ENCODE measurements at places on chromosomes 1 and 21.

GRCh38 chr1:109787211-109787844 is 23.6 kb upstream of the EPS8L3 start:
- DNase-seq = no peak

DNA sequence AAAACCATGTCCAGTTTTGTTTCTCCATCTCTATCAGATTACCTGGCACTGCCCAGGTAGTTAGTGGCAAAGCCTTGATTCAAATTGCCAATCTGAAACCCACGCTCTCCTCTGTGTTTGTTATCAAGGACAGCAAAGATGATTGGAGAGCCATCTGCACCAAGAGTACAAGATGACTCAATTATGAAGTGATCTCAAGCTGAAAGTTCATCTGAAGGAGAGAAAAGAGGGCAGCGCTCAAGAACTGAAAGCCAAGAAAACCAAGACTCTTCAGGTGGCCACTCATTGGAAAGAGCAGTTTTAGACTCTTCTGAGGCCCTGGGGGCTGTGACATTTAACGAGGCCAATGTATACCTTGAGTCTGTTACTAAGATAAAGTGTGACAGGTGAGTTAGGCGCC is 13.8 kb downstream of the RXRG start:
- no peak for DNase-seq

GRCh38 chr1:211511947-211512346 is 20.0 kb upstream of the RD3 start:
- no peak for DNase-seq

GRCh38 chr1:25608488-25609178 is 8.0 kb upstream of the MAN1C1 start:
- peak; percentile 72 for DNase-seq

- no peak for DNase-seq
Measured at GRCh38 chr1:231075020-231075419, 35.0 kb upstream of the FAM89A start.

- no peak for DNase-seq
Measured at GRCh38 chr1:57599236-57599994, 175.6 kb upstream of the DAB1 start.

GRCh38 chr1:89286549-89287180 is 14.0 kb upstream of the GBP5 start:
- no peak for DNase-seq

DNA sequence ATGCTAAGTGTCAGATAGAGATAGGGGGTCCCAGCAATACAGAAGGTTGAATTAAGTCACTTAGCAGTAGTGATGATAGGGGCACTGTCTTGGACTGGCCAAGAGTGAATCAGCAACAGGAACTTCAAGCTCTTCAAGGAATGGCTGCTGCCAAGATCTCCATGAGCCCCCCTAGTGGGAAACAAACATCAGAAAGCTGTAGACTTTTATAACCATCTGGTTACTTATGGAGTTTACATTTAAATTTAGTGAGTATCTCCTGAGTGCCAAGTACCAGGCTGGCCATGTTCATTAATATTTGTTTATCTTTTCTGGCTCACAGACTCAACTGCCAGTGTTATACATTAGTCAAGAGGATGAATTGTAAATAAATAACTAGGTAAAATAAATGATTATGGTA is 327.3 kb downstream of the TTLL7 start:
- DNase-seq = no peak

DNA sequence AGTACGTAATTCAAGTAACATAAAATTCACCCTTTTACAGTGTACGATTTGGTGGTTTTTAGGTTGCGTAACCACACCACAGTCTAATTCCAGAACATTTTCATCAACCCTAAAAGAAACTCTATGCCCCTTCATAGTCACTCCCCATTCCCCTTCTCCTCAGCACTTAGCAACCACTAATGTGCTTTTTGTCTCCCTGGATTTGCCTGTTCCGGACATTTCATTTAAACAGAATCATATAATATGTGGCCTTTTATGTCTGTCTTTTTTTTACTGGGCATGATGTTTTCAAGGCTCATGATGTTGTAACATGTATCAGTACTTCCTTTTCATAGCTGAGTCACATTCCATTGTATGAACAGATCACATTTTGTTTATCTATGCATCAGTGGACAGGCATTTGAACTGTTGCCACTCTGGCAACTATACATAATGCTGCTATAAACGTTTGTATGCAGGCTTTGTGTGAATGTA is 20.8 kb downstream of the OBSCN start:
- DNase-seq = no peak

DNA sequence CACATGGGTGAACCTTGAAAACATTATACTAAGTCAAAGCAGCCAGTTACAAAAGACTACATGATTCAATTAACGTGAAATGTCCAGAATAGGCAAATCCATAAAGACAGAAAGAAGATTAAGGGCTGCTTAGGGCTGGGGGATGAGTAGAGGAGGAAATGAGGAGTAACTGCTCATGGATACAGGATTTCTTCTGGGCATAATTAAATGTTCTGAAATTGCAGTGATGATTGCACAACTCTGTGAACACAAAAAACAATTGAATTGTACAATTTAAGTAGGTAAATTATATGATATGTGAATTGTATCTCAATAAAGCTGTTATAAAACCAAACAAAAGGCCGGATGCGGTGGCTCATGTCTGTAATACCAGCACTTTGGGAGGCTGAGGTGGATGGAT is 52.2 kb downstream of the RERE start:
- DNase-seq = no peak

DNA sequence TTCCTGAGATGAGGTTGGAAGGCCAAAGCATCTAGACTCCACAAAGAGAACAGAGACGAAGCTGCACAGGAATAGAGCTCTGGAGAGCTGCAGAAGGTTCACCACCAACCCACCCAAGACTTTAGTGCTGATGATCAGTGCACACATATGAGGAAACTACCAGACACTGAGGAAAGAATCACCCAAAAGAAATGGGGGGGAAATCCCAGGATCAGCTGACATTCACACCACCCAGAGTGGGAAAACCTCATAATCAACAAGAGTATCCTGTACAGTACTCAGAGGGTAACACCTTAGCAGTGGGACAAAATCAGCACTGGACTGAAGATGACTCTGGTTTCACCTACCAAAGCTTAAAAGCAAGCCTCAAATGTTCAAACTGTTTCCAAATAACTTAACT is 36.4 kb downstream of the DENND1B start:
- DNase-seq = no peak

- no peak for DNase-seq
Measured at GRCh38 chr1:21311016-21311415, 20.8 kb upstream of the ECE1 start.

- no peak for DNase-seq
Measured at GRCh38 chr1:228900886-228901392, 165.7 kb downstream of the RHOU start.

- DNase-seq = no peak
Measured at GRCh38 chr1:85975912-85976371, 180.6 kb downstream of the COL24A1 start.

GRCh38 chr1:227762231-227762911 is 27.1 kb downstream of the SNAP47 start:
- DNase-seq = peak; percentile 72

GRCh38 chr1:42768172-42768571 is 1.1 kb downstream of the C1orf50 start:
- no peak for DNase-seq

- no peak for DNase-seq
Measured at GRCh38 chr1:6984536-6984935, 199.3 kb downstream of the CAMTA1 start.

DNA sequence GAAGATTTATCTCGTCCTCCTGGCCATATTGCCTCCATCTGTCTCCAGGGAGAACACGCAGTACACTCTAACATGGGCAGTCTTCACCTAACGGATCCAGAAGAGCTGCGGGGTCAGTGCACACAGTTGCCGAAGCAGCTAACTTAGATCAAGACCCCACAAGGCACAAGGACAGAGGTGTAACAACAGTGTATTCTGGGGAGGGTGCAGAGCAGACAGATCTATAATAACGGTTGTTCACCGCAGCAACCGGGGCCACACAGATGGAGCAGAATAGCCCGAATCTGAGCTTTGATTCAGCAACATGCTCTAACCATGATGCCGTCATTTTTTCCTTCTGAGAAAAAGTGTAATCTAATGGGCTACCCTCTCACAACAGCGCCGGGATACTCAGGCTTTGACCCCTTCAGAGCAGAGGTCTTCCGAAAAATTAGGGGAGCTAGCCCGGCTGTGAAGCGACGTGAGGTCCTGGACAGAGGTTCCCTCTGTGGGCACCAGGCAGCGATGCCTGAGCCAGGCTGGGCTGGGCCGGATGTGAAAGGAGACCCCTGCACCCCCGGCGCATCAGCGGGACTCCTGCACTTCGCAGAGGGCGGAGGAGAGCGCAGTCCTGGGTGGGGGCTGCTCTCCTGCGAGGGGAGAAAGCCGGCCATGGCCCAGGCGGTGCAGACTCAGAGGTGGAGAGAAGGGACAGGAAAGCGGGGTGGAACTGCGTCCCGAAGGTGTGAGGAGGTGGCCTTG is 57.5 kb downstream of the BCL9 start:
- DNase-seq = peak; percentile 29

DNA sequence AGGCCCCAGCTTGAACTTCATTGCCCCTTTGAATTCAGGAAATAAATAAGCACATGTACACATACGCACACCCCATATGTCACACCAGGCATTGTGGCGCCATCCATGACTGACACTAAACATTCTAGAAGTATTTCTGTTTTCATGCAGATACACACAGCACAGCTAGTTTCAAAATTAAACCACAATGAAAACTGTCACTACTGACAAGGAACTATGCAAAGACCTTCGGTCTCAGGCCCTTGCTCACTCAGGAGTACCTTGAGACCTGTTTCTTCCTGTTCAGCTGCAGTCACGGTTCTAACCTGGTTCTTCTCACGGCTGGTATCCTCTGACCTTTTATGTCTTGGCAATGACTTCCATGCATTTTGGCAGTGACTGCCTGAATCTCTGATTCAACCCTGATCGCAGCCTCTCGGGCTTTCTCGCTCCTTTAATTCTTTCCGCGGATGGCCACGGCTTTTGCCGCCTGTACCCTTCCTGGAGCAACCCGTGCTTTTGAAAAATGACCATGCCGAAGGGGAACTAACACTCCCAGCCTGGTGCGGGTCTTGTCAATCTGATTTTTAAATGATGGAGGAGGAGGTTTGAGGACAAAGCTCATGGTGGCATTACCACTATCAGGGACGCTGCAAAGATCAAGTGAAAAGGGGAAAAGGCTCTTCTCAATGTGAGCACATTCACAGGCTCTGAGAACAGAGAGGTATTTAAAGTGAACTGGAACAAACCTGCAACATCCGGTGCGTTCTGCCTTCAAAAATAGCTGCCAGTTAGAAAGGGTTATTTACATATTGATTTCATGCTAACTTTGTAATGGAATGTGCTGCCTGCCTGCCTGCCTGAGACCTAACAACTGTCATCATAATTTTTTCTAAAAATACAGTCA is 384.6 kb downstream of the RRAGC start:
- no peak for DNase-seq

DNA sequence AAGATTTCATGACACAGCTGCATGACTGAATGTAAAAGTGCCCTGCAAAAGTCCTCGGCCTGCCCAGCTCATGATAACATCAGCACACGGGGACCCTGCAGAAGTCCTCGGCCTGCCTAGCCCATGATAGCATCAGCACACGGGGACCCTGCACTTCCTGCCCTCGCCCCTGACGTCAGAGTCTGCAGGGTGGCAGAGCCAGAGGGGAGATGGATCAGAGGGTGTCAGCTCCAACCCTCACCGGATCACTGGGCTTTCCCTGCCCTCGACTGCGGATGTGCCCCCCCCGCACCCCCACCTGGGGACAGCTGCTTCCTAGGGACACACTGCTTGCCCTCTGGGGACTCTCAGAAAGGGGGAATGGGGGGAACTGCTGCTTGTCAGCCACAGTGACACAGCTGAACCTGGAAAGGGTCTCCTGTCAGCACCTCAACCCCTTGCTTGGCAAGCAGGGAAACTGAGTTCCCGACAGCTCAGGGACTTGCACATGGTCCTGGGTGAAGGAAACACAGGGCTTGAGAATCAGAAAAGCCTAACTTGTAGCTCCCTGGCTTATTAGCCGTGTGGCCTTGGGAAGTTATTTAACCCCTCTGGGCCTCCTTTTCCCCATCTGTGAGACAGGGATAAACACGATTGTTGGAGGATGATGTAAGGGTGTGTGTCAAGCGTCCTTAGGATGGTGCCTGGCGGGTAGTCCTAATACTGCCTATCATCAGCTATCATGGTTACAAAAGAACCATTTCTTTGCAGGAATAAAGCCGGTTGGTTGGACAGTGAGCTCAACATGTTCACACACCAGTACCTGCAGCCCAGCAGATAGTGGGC is 8.3 kb upstream of the MIIP start:
- no peak for DNase-seq

DNA sequence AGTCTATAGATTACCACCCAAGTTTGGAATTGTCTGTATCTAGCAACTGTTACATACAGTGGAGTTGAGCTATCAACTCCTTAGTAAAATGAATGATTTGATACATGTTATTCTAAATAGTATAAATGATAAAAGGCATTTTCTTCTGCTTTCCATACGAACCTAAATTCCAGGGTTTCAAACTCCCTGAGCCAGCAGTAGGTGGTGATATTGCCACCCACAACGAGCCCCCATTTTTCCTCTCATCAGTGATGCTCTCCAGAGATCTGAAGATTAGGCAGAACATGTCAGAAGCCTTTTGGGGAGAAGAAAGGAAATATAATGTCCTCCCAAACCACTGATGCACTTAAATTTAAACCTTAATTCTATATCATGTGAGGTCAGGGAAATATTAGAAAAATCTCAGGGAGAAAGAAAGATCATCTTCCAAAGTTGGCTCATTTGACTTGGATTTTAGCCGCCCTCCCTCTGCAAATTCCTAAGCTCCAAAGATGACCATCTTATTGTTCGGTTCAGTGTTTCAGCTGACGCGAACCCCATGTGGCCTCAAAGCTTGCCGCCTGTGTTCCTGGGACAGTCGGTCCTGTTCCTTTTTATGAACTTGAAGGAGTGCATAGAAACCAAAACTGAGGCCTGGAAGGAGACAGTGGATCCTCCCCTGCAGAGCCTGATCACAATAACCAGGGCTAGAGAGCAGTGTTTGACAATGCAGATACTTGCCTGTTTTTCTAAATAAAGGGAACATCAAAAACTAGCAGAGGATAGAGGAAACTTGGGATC is 2.3 kb downstream of the EVA1C start:
- DNase-seq = no peak

DNA sequence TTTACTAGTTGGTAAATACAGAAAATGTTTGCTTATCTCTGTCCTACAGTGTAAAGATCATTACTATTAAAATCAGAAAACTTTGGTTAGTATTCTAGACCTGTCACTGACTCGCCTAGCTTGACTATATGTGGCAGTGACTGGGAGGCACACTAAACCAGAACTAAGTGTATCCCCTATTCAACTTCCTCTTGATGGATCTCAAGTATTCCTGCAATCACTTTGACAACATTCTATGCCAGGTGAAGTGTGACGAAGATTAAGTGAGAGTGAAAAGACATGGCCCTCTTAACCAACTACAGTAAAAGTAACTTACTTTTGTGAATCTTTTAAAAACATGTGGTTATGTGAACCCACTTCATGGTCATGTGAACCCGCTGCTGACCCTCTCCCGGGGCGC is 223.0 kb upstream of the ADAMTS5 start:
- DNase-seq = no peak
